ENCODE measurements at places on chromosomes 13 and 19.
A peak's percentile ranks its signal among the peaks of the same experiment; 100 is the strongest.

DNA sequence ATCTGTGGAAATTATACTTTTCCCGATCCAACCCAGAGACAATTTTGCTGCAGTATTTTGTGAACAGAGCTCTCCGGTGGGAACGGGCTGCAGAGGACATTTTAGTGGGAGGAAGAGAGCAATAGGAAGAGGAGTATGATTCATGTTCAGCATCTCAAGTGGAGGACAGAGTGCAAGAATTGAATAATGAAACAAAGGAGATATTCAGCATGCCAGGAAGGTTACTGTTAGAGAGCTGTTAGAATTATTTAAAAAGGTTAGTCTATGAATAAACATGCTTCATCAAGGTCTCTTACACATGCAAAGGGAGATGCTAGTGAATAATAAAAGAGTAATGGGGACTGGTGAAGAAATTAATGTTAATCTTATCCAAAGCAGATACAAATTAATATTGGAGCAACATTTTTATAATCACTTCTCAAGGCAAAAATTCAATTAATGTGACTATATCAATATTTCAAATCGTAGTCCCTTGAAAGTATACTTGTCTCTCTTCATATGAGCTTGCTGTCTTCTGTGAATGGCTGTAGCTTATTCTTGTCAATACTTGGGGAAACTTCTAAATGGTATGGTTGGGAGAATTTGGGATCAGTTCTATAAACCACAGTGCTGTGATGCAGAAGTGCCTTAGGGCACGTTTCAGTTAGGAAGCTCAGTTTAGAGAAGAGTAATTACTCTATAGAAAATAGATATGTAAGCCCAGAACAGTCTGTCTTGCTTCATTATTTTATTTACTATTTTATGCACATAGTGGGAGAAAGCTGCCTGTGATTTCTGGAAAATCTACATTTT, 1165.8 kb downstream of the OLFM4 start:
- no peak for DNase-seq

GRCh38 chr13:91493442-91493841, 95.0 kb downstream of the GPC5 start:
- DNase-seq = no peak

DNA sequence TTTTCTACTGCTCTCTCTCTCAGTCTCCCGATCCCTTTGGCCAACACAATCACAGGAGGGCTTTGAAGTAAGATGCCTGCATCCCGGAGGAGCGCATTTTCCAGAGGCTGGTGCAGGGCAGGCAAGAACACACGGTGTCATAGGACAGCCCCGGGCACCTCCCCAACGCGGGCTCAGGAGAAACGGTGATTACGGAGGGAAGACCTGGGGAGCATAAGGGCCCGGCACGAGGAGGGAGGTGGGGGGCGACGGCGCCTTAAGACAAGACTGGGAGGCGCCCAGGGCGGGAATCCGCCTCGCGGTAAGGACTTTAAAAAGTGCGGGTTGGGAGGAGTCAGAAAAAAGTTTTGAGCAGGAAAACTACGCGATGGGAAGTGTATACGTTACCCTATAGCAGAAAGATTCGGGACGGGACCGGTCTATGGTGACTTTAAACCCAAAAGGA, 18.7 kb upstream of the ZNF888 start:
- DNase-seq = no peak

- no peak for DNase-seq
Measured at GRCh38 chr13:22801402-22802003, 379.3 kb upstream of the SGCG start.

GRCh38 chr19:9849791-9850190, 14.7 kb downstream of the PIN1 start:
- no peak for DNase-seq

- DNase-seq = peak; percentile 9
Measured at GRCh38 chr13:30576528-30576927, 41.2 kb upstream of the USPL1 start.

DNA sequence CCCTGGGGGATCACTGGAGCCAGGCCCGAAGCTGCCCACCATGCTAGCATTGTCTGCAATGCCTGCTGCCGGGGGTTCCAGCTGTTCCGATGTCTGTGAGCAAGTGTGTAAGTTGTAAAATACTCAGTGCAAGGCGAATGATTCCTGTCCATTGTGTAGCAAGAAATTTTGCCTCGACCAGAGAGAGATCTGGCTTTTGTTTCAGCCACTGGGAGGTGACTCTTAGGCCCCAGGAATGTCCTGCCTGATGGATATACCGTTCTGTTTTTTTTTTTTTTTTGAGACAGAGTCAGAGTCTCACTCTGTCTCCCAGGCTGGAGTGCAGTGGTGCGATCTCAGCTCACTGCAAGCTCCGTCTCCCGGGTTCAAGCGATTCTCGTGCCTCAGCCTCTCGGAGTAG, 7.3 kb upstream of the GADD45B start:
- no peak for DNase-seq

DNA sequence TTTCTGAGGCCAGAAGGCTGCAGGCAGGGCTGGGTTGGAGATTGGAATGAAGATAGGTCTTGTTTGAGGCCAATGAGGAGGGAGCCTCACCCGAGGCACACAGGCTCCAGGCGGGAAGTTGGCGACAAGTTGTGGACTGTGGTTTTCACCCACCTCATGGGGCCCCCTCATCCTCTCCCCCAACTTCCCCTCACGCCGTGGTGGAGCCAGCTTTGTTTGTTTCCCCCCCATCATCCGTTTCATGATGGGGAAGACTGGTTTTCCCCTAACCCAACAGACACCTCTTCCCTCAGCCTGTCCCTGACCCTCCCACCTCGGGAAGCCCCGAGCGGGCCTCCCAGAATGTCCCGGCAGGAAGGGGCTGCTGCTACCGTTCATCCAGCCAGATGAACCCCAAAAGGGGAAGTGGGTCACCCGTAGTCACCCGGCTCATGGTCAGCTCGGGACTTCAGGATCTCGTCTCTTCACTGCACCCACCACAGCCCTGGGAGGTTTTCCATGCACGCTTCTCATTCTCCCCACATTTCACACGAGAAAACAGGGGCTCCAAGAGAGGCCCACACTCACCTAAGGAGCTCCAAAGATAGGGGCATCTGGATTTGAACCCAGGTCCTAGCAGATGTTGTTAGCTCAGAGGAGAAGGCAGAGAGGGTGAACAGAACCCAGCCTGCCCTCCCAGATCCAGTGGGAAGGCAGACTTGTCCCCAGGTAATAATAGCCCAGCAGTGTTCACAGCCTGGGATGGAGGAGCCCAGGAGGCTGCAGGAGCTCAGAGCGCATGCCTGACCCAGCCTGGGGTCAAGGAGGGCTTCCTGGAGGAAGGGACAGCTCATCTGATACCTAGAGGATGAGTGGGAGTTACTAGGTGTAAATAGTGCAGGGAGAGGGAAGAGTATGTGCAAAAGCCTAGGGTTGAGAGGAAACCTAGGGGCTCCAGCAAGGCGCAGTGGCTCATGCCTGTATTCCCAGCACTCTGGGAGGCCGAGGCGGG, 23.5 kb downstream of the CEACAM16 start:
- no peak for DNase-seq

- DNase-seq = no peak
Measured at GRCh38 chr19:533364-534058, 2.0 kb downstream of the CDC34 start.

GRCh38 chr13:30873499-30873898, 32.6 kb upstream of the MEDAG start:
- no peak for DNase-seq

GRCh38 chr19:46748325-46749109, 2.3 kb upstream of the STRN4 start:
- peak; percentile 43 for DNase-seq

DNA sequence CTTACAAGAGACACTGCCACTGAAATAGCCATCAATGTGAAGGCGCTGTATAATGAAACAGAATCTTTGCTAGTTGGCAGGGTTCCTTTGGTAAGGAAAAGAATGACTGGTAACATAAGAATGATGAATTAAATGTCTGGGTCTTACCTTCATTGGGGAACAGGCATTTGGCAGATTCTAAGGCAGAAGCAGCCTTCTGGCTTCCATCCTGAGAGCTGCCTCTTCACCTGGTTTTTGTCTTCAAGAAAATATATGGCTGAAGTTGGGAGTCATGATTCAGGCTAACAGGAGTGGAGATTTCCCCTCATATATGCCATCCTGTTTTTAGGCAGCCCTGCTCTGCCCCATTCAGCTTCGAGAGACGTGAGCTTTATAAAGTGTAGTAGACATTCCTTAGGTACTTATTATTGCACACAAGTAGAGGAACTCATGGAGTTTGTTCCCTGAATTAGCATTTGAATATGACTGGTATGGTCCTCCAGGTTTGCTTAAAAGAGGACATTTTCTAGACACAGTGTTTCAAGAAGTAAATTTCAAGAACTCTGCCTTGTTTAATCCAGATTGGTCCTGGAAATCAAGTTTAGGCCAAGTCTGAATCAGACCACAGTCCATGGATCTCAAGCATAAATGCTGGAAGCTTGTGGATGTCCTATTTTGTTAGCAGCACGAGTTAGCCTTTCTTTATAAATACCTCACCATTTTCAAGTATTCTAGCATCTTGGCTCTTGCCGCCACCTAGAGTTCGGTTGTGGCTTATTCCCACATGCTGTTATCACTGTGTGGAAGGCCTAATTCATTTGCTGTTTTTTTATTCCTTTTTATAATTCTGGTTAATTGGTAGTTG, 56.2 kb upstream of the AKAP11 start:
- DNase-seq = no peak

DNA sequence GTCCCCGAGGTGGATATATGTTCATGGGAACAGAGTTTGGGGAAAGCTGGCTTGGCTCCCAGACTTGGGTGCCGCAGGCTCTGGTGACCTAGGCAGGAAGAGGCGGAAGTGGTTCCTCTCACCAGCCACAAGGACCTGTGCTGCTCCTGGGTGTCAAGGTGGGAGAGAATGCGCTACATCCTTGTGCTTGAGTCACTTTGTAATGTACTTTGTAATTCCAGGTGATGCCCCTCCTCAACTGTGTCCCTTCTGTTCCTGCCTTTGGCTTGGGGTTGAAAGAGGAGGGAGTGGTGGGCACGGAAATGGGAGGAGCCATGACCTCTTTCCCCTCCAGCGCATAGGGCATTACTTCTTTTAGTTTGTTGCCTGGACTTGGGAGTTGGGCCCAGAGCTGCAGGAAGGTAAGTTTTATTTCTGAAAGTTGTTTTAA, 10.9 kb downstream of the GARRE1 start:
- no peak for DNase-seq

DNA sequence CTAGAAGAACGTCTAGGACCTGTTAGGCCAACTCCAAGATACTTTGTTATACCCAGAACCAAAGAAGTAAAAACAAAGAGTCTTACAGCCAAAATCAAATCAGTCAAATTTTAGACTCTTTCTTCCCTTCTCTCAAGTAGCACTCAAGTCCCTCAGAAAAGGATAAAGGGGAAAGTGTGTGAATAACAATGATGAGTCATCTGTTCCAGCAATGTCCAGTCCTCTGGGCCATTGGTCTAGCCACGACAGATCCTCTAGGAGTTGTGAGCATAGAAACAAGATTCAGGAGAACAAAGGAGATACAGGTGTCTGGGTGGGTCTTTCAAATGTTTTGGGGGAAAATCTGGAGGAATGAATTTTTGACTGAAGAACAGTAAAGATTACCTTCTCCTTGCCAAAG, 36.3 kb downstream of the STOML3 start:
- no peak for DNase-seq

DNA sequence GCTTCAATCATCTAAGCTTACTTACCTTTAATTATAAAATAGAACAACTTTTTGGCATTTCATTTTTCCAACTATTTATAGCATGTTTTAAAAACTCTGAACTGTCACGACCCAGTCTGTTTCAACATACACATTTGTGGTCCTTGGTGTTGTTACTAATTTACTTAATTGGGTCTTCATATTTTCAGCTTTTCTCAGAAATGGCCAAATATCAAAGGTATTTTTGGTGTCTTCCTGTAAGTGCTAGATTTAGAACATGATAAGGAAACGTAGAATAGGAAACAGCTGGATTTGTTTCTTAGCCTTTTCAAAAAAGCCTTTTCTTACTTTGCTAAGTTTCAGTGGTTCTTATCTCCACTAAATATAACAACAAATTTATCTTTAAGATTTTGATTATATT, 11.4 kb downstream of the LPAR6 start:
- no peak for DNase-seq

GRCh38 chr19:1000095-1000494, at the start of gene GRIN3B:
GRIN3B (plus strand) TSS chr19:1000419; CDS start chr19:1000438, 19 bp downstream.
- no peak for DNase-seq

DNA sequence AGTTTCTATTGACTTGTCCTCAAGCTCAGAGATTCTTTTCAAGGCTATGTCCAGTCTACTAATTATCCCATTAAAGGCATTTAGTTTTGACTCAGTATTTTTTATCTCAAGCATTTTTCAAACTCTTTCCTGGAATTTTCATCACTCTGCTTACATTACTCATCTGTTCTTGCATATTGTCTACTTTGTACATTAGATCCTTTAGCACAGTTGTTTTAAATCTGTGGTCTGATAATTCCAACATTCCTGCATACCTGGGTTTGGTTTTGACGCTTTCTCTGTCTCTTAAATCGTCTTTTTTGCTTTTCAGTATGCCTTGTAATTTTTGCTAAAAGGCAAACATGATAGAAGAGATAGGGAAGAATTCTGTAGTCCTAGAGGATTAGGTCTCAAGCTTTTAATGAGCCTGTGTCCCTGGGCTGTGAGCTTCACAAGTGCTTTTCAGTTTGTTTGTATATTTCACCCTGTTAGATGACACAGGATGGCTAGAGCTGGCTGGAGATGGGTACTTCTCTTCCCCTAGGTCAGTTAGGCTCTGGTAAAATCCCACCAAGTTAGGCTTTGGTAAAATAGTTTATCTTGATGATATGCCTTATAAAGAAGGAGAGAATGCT, 46.1 kb upstream of the GPC6 start:
- no peak for DNase-seq

DNA sequence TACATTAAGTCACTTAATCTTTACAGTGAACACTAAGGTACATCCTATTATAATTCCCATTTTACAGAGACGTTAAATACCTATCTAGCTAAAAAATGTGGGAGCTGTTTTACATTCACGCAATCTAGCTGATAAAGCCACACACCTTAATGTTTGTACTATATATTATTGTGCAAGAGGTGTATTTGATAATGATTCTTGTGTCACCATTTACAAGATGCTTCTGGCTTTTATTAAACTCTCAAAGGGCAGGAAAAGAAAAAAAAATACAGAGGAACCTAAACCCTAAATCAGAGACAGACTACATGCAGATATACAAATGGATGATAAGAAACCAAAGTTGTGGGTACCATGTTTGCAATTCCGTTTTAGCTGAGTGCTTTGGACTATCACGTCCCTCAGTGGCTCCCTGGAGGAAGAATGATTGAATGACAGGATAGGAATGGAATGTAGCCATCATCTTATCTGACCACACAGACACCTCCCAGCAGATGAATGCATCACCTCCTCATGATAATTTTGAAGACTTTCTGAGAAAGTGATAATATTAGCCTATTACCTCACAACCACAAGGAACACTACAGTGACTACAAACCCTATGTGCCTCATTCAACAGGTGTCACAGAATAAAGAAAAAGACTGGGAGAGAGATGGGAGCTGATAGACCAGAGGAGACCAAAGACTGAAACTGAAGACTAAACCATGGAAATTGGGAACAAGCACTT, 230.5 kb upstream of the SERP2 start:
- no peak for DNase-seq

DNA sequence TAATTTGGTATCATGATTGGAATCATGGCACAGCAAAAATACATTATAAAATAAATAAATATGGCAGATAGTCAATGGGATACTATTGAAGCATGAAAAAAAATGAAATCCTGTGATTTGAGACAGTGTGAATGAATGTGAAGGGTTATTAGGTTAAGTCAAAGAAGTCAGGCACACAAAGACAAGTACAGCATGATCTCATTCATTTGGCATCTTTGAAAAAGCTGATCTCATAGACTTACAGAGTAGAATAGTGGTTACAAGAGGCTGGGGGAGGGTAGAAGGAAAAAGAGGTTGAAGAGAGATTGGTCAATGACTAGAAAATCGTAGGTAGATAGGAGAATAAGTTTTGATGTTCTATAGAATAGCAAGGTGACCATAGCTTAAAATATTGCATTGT, 295.1 kb upstream of the SLITRK5 start:
- DNase-seq = no peak

Data from stimulated activated CD4-positive, alpha-beta T cell treated with anti-CD3 and anti-CD28 coated beads, Interleukin-1b, Interleukin-23, amount 100 ng/mL, for 1 hour (primary cell).